Dermis microvascular lymphatic vessel endothelial cell (primary cell): ENCODE measurements at places on chromosomes 5 and 9. TPM values are rescaled to one million over a fixed set of nuclear protein-coding genes. Genes with fewer than 3 reads are reported as not detected.

GRCh38 chr5:17012289-17012688 is 76.2 kb upstream of the MYO10 start:
- DNase-seq = no peak

- no peak for DNase-seq
Measured at GRCh38 chr5:3393122-3393919, 202.3 kb upstream of the IRX1 start.

DNA sequence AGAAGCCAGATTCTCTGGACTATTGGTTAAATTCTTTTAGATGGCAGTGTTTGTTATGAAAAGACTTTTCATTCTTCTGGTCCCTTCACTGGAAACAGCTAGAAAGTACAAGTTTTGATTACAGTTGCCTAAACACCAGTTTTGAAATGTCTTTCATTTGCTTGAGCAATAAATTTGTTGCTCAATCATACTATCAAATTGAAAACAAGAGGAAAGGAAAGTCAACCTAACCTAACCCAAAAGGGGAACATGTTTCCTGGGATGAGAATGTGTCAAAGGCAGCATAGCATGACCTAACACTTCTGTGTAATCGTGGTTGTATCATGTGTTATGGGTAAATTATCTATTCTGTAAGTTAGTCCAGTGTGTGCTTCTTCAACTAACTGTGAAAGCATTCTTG is 213.2 kb downstream of the TMC1 start:
- DNase-seq = no peak

GRCh38 chr5:158159621-158160020 is 300.7 kb upstream of the CLINT1 start:
- no peak for DNase-seq

Gene GABBR2
- total RNA-seq = 1.8 and 10.2 TPM in 2 replicates

Gene PCDHA6
- total RNA-seq = 0.25 TPM in 1 of 2 replicates, not detected in the other

Gene C9orf152
- not detected in 2 replicates for total RNA-seq
